ENCODE measurements at places on chromosomes 13 and 19.

GRCh38 chr19:49067554-49067953 lies 2.9 kb upstream of the NTF4 start:
- no peak for DNase-seq

DNA sequence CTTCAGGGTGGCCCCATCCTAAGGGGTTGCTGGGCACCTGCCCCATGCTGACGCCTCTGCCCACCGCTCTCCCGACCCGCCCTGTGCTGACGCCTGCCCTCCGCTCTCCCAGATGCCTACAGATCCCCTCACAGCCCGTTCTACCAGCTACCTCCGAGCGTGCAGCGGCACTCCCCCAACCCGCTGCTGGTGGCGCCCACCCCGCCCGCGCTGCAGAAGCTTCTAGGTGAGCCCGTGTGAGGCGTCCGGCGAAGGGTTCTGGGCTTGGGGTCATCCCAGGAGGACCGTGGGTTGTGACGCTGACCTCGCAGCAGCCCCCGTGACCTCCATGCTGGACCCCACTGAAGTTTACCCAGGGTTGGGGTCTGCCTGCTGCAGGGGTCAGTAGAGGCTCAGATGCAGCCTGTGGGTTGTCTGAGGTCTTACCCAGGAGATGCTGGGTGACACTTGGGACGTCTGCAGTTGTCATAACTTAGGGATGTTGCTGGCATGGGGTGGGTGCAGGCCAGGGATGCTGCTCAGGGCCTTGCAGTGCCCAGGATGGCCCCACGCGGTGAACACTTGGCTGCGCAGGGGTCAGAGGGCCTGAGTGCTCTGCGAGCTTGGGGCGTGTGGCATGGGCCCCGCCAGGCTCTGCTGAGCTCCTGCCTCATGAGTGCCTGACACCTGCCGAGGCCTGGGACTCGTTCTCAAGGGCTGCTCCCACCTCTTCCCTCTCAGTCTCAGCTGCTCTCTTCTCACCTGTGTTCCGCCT lies 25.0 kb downstream of the PLEKHJ1 start:
- DNase-seq, result no peak

DNA sequence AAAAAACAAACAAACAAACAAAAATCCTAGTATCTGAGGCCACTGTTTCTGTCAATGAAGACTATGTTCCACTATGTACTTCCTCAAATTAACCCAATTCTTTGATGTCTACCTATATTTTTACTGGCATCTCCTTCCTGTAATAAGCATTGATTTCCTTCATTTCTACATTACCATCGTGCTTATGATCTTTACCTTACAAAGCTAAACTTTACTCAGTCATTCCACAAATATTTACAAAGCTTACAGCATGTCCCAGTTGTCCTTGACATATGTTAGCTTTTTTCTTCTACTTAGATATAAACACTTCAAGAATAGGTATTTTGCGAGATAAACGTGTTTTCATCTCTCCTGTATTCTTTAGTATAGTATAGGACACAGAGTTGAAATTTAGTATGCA lies 1090.9 kb downstream of the PCDH9 start:
- DNase-seq, result no peak

DNA sequence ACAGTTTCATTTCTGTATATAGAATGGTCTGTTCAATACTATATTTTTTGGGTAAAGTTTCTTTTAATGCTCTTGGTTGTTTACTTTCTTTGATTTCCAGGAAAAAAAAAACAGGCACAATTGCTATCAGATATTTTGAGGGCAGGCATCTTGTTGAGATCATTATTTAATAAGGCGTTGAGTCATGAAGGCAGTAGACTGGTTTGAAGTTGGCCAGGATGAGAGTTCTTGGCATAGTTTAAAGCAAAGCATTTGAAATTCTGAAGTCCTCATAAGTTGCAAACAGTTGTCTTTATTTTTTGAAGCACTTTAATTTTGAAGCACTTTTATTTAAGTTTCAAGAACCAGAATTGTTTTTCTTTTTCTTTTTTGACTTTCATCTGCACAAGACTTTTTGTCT lies 2.6 kb upstream of the ZNF175 start:
- DNase-seq, result no peak

DNA sequence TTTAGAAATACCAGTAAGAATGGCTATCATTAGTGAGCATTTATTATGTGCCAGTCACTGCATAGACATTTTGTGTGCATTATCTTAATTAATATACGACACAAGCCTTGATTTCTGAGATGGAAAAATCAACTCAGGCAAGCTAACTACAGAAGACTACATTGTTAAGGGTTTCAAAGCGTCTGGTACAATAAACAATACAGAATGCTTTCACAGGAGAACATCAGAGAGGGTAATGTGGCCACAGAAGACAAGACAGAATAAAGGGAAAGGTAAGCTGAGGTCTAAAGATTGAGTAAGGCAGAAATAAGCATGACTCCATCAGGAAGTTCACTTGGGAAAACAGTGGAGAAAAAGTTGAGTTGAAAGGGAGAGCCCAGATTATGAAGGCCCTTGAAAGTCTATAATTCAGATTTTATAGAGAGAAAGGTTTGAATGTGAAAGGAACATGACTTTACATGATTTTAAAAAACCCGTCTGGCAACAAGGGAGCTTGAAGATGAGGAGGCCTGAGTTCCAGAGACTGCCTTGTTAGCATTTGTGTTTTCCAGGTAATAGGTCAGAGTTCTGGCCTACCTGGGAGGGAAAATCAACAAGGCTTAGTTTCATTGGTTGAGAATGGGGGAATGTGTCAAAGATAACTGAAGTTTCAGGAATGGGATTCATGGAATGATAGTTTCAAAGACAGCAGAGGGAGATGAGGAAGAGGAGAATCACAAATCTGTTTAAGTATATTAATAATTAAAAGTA lies 1.8 kb upstream of the MBNL2 start:
- no peak for DNase-seq

GRCh38 chr13:21014502-21015170 lies 46.8 kb downstream of the LATS2 start:
- DNase-seq, result no peak

DNA sequence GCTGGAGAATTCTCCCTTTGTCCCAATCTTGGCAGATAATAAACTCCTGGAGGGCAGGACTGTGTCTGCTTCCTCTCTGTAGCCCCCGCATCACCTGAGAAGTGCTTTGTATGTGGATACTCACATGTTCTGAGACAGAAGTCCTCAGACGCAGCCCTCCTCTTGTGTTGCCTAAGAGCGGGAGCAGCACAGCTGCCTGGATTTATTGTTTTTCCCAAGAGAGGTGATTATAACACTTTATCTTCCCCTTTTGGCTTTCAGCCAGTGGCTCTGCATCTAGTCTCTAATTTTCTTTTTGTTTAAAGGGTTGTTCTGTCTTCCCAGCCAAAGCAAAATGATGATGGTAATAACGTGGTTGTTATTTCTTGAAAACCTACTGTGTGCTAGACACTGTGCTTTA lies 36.1 kb downstream of the OLFM4 start:
- DNase-seq, result no peak

GRCh38 chr13:96844195-96844594 lies 150.1 kb downstream of the OXGR1 start:
- DNase-seq, result no peak

DNA sequence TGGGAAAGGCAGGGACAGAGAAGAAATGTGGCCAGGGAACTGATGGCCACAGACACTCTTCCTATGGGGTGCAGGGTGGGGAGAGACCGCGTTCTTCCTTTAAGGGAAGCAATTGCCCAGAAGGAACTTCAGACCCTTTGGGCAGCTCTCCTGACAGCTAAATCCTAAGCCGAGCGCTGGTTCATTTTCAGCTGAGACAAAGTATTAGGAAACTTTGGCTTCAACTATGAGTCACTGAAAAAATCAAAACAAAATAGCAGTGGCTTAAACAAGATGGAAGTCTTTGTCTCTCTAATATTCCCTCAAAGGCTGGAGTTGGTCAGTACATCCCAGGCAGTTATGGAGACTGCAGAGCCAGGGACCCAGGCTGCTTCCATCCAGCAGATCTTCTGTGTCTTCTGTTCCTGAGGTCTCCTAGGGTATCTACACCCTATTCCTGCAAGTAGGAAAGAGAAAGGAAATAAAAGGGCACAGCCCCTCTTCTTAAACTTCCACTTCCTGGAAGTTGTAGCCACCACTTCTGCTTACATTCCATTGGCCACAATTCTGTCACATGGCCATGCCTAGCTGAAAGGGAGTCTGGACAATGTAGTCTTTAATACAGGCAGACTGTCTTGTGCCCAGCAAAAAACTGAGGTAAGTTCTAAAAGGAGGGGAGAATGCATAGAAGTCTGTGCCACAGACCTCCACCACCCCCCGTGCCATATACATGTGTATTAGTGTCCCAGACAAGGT lies 163.5 kb downstream of the KATNAL1 start:
- no peak for DNase-seq

DNA sequence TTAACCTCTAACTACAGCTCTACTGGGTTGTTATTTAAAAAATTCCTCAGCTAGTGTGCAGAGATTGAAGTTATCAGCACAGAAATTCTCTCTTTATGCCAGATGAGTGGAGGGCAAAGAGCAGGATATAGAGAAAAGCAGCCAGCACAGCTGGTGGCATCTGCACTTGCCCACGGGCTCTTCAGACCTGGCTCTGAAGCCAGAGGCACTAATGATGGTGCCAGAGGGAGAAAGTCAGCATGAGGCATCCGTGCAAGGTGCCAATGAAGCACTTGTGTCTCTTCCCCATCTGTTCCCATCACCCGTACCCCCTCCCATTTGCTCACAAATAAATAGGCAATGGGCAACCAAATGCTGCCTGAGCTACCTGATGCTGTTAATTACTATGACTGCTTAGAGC lies 138.9 kb downstream of the OLFM4 start:
- no peak for DNase-seq

DNA sequence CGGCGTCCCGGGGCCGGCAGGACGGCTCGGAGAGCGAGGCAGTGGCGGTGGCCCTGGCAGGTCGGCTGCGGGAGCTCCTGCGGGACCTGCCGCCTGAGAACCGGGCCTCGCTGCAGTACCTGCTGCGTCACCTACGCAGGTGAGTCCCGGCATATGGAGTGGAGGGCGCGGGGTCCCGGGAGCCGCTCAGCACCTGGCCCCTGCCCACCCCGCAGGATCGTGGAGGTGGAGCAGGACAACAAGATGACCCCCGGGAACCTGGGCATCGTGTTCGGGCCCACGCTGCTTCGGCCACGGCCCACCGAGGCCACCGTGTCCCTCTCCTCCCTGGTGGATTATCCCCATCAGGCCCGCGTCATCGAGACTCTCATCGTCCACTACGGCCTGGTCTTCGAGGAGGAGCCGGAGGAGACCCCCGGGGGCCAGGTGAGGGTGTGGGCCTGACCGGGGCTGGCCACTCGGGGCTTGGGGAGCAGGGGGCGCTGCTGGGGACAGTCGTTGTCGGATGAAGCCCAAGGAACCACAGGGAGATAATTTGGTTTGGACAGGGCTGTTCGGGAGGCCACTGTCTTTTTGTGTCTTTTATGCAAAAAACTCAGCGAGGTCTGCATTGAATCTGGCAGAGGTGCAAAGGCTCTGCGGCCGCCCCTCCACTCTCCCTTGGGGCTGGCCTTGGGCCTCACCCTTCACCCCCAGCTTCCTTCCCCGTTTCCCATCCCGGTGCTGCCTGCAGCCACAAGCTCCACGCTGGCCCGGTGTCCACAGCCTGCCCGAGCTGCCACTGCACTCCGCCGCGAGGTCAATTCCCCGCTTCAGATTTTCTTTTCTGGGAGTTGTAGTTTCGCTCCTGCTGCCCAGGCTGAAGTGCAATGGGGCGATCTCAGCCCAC lies 12.0 kb downstream of the POLR2E start:
- DNase-seq, result no peak

DNA sequence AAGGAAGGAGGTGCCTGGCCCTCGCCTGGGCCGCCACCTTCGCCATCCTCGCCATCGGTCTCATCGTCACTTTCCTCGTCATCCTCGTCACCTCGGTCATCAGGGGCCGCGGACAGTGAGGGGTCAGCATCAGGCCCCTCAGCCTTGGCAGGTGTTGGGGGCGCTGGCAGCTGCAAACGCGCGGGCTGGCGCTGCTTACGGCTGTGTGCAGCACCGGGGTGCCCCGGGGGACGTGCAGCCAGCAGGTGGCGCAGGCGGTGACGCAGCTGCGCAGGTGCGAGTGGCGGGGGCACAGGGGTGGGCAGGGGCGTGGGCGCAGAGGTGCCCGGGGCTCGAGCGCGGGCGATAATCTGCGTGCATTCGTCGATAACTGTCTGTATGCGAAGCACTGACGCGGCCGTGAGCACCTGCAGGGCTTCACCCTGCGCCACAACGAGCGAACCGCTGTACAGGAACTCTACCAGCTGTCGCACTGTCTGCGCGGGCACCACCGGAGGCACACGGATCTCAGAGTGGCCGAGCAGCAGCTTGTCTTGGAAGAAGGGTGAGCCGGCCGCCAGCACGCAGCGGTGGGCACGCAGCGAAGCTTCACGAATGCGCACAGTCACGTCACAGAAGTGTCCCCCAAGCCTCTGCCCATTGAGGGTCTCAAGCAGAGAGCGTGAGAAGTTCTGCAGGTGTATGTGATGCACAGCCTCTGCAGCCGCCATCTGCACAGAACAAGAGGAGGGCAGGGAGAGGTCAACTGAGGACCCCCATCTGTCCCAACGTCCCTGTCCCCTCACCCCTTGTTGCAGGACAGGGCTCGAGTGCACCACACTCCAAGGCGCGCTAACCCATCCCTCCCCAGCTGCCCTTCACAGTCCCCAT lies 2.4 kb downstream of the ZBTB45 start:
- no peak for DNase-seq

- DNase-seq, result no peak
Measured at GRCh38 chr13:98173431-98174152, 3.5 kb downstream of the RNF113B start.

DNA sequence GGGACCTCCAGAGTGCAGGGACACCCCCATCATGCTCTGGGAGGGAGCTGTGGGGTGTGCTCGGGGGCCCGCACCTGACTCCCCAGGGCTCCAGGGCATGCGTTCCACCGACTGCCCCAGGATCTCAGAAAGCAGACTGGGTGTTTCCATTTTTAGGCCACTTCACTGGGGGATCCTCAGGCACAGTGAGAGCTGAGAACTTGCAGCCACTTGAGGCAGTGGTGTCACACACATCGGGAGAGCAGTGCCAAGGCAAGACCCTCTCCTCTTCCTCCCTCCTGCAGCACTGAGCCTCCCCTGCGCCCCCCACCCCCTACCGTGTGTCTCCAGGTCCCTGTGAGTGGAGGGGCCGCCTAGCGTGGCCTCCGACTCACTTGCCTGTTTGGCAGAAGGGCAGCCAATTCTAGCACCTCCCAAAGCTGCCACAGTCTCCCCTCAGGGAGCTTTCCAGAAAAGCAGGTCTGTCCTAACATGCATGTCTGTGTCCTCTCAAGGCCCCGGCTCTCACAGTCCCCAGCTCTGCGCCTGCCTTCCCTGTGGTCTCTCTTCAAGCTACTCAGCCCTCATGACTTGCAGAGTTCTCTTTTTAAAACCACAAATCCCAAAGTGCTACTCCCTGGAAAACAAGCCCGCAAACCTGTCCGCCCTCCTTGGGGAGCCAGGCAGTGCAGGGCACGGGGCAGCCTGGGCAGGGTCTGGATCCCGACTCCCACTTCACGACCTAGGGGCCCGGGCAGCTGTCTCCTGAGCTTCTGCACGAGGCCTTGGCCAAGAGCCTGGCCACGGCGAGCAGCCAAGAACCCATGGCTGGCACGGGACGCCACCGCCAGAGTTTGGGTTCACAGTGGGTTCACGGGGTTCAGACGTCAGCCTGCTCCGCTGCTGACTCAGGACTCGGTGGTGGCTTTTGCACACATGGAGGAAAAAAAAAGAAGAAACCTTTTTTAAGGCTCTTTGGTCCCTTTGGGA lies 94.1 kb downstream of the STK24 start:
- DNase-seq, result no peak

- DNase-seq, result no peak
Measured at GRCh38 chr13:102658660-102659059, 36.2 kb downstream of the METTL21C start.
